ENCODE measurements at places on chromosomes 1 and 21. TPM values are rescaled to one million over a fixed set of nuclear protein-coding genes. Genes with fewer than 3 reads are reported as not detected.
A peak's percentile ranks its signal among the peaks of the same experiment; 100 is the strongest.

GRCh38 chr1:197638316-197638715 lies 137.0 kb downstream of the DENND1B start:
- H3K27me3 ChIP-seq = no peaks in the 10 kb centered on the region
- no peak overlapping the region for H3K27ac ChIP-seq
- no peak for DNase-seq
- no peaks in the 10 kb centered on the region for H3K36me3 ChIP-seq
- no peaks in the 10 kb centered on the region for H3K4me1 ChIP-seq

GRCh38 chr21:35007348-35007747 lies 41.8 kb downstream of the RUNX1 start:
- H3K36me3 ChIP-seq = no peaks in the 10 kb centered on the region
- DNase-seq = no peak
- H3K4me3 ChIP-seq = no peak overlapping the region
- H3K4me1 ChIP-seq = no peaks in the 10 kb centered on the region
- H3K27ac ChIP-seq = no peak overlapping the region
- no peaks in the 10 kb centered on the region for H3K27me3 ChIP-seq

- no peaks in the 10 kb centered on the region for H3K27me3 ChIP-seq
- DNase-seq = no peak
These were observed 19.6 kb downstream of the CAPN8 start for GRCh38 chr1:223645903-223646302.

DNA sequence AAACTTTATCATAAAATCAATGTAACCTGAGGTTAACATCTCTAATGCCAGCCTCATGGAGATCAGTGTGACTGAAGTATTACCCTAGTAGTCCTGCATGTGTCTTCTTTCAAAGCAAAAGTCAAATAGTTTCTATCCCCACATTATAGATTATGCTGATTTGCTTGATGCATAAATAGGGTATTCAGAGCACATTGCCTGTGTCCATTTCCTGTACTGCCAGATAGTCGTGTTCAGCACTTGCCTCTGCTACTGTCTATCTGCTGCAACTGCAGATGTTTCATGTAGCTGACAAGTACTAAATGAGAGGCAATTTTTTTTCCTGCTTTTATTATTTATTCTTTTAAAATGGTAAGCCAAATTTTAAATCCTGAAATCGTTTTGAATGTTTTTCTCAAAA lies 348.7 kb downstream of the CHRM3 start:
- H3K27me3 ChIP-seq = no peaks in the 10 kb centered on the region
- no peak overlapping the region for H3K27ac ChIP-seq
- H3K4me1 ChIP-seq = no peaks in the 10 kb centered on the region
- no peak overlapping the region for H3K4me3 ChIP-seq

GRCh38 chr1:84583648-84584047 lies 9.4 kb upstream of the CTBS start:
- no peak overlapping the region for H3K4me3 ChIP-seq
- H3K27me3 ChIP-seq = no peaks in the 10 kb centered on the region
- H3K4me1 ChIP-seq = no peaks in the 10 kb centered on the region
- DNase-seq = no peak
- H3K27ac ChIP-seq = no peak overlapping the region

- no peaks in the 10 kb centered on the region for H3K36me3 ChIP-seq
- no peaks in the 10 kb centered on the region for H3K4me1 ChIP-seq
- no peak overlapping the region for H3K4me3 ChIP-seq
These were observed 14.9 kb downstream of the TMEM35B start for GRCh38 chr1:34970220-34970735.

- H3K27ac ChIP-seq = no peak overlapping the region
- no peaks in the 10 kb centered on the region for H3K36me3 ChIP-seq
- no peaks in the 10 kb centered on the region for H3K27me3 ChIP-seq
- no peak overlapping the region for H3K4me3 ChIP-seq
- no peaks in the 10 kb centered on the region for H3K4me1 ChIP-seq
These were observed 96.8 kb upstream of the C1orf21 start for GRCh38 chr1:184289825-184290550.

- no peak for DNase-seq
- no peak overlapping the region for H3K27ac ChIP-seq
- peaks cover 8% of the 10 kb centered on the region for H3K4me1 ChIP-seq
- no peaks in the 10 kb centered on the region for H3K27me3 ChIP-seq
- H3K36me3 ChIP-seq = no peaks in the 10 kb centered on the region
- no peak overlapping the region for H3K4me3 ChIP-seq
These were observed 49.7 kb downstream of the RAP1A start for GRCh38 chr1:111669268-111669667.

DNA sequence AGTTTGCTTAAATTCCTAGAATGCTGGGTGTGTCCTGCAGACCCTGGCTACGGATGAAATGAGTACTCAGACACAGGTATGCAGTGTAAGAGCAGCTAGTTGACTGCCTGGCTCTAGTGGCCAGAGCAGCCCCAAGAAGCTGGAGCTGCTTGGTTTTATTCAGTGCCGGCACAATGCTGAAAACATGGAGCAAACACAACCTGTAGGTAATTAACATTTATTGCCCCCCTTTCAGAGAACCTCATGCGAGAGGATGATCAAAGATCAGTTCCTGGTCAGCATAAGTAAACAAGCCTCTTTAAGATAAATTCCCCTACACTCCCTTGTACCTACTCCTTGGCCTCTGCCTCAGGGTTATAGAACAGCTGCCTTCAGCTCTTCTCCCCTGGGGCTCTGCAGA lies 43.2 kb downstream of the MRPS6 start:
- H3K36me3 ChIP-seq = no peaks in the 10 kb centered on the region
- no peak overlapping the region for H3K4me3 ChIP-seq
- DNase-seq = peak; percentile 42
- peaks cover 47% of the 10 kb centered on the region for H3K4me1 ChIP-seq
- H3K27ac ChIP-seq = peak overlapping the region; percentile 71

- H3K4me1 ChIP-seq = no peaks in the 10 kb centered on the region
- H3K27ac ChIP-seq = no peak overlapping the region
- no peaks in the 10 kb centered on the region for H3K36me3 ChIP-seq
- H3K27me3 ChIP-seq = no peaks in the 10 kb centered on the region
- no peak overlapping the region for H3K4me3 ChIP-seq
- no peak for DNase-seq
These were observed 9.2 kb upstream of the OR2B11 start for GRCh38 chr1:247467129-247467528.

Gene CFH
- not detected for total RNA-seq

Gene RGS8
- total RNA-seq = not detected

Gene FAM72B
- total RNA-seq = 0.27 TPM

Gene ADORA3
- not detected for total RNA-seq
